ENCODE measurements at places on chromosomes 1 and 21. TPM values are rescaled to one million over a fixed set of nuclear protein-coding genes. Genes with fewer than 3 reads are reported as not detected.

Gene CAMK2N1
- 14.3 TPM for total RNA-seq

- H3K4me1 ChIP-seq, result no peaks in the 10 kb centered on the region
- no peaks in the 10 kb centered on the region for H3K36me3 ChIP-seq
- H3K27me3 ChIP-seq, result peaks cover 3% of the 10 kb centered on the region
- H3K27ac ChIP-seq, result no peak overlapping the region
Measured at GRCh38 chr1:236718328-236718727, 32.0 kb downstream of the ACTN2 start.

Gene TP73
- not detected for total RNA-seq

DNA sequence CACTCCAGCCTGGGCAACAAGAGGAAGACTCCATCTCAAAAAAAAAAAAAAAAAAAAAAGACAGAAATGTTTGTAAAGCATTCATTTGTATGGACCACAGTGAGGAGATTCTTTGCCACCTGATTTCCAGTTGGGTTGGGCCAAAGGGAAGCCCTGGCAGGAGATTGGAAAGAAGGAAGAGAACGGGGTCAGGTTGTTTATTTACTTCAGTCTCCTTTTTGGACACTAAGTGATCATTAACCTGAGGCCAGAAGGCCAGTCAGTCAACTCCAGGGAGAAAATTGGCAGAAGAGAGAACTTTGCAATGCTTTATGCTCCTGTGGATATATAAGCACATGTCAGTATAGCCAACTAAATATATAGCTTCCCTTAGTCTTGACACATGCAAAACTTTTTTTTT is 85.9 kb downstream of the NTMT2 start:
- no peaks in the 10 kb centered on the region for H3K4me1 ChIP-seq
- no peaks in the 10 kb centered on the region for H3K36me3 ChIP-seq
- no peak overlapping the region for H3K27ac ChIP-seq
- no peaks in the 10 kb centered on the region for H3K27me3 ChIP-seq

Gene GPR3
- total RNA-seq, result 0.43 TPM

DNA sequence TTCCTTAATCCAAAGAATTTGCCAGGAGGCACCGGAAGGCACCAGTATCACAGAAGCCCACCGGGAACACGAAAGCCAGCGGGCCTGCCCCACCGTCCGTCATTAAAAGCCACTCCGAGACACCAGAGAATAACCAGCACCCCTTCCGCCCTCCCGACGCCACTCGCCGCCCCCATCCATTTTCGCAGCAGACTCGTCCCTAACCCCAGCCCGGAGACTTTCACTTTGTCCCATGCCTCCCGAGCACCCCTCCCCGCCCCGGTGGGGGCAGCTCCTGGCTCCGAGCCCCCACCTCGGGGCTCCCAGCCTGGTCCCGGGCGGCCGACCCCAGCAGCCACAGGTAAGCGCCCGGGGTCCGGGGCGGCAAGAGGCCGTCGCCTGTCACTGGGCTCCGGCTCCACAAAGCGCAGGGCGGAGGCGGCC is 105.4 kb downstream of the SLC45A1 start:
- H3K4me3 ChIP-seq, result peak overlapping the region; percentile 93
- no peaks in the 10 kb centered on the region for H3K27me3 ChIP-seq
- H3K36me3 ChIP-seq, result peaks cover 13% of the 10 kb centered on the region
- no peak for DNase-seq

DNA sequence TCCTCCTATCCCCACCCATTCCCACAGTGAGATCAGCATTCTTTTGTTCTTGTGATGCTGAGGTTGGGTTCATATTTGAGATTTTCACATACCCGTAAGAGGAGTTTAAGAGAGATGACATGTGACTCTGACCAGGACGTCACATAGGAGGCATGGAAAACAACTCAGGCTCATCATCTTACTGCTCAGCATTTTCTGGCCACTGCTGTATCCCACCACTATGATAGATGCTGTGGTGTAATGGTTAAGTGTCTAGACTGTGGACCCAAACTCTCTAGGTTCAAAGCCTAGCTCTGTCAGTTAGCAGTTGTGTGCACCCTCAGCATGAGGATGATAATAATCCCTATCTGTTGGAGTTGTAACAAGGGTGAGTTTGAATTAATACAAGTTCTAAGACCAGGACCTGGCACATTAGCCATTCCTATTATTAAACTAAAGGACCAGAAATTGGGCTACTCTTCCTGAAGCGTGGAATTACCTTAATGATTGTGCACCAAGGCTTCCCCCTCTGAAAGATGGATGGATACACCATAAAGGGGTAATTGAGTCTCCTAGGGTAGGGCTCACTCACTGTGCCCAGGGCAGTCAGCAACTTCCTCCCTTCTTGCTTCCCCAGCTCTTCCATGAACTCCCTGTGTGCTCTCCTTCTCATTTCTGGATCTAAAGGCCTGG is 40.9 kb downstream of the LGR6 start:
- no peaks in the 10 kb centered on the region for H3K4me1 ChIP-seq
- no peaks in the 10 kb centered on the region for H3K36me3 ChIP-seq
- no peak for DNase-seq
- no peak overlapping the region for H3K4me3 ChIP-seq
- no peaks in the 10 kb centered on the region for H3K27me3 ChIP-seq

Gene CEPT1
- total RNA-seq, result 71.4 TPM

Measured in stomach (tissue), 19 donors.